COLO829 (cell line): ENCODE measurements at places on chromosomes 7 and 10.

- no peak for DNase-seq
These were observed 80.7 kb downstream of the MMRN2 start for GRCh38 chr10:86876748-86877147.

DNA sequence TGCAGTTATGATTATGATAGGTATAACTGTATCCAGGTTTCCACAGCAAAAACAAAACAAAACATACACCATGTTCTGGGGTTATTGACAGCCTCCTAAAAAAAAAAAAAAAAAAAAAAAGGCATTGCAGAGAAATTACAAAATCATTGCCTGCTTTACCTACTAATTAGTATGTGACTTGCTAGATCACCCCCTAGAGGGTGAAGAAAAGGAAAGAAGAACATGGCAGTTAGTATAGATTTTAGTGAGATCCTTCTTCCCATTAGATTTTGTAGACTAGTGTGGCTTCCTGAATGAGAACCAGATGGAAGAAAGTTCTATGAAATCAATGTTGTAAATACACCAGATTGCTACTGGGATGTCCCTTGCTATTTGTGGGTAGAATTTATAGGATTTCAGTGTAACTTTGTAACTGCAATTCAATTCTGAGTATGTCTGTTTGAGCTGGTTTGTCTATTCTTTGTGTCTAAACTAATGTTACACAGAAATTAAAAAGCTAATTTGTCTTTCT lies 24.0 kb upstream of the AGBL3 start:
- DNase-seq, result no peak

DNA sequence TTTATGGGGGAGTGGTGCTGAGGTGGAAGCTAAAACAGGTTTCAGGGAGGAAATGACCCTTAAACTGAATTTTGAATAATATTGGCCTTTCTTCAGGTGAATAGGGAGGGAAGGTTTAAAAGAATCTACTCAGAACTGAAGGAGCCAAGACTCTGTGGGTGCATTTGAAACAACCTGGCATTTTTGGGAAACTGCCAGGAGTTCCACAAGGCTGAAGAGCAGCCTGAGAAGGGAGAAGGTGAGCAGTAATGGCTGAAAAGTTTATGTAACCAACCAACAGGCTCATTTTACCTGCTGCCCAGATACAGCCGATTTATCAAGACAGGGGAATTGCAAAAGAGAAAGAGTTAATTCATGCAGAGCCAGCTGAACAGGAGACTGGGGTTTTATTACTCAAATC lies 4.0 kb upstream of the PANK1 start:
- no peak for DNase-seq

GRCh38 chr7:134692344-134692705 lies 45.7 kb downstream of the BPGM start:
- DNase-seq, result no peak

DNA sequence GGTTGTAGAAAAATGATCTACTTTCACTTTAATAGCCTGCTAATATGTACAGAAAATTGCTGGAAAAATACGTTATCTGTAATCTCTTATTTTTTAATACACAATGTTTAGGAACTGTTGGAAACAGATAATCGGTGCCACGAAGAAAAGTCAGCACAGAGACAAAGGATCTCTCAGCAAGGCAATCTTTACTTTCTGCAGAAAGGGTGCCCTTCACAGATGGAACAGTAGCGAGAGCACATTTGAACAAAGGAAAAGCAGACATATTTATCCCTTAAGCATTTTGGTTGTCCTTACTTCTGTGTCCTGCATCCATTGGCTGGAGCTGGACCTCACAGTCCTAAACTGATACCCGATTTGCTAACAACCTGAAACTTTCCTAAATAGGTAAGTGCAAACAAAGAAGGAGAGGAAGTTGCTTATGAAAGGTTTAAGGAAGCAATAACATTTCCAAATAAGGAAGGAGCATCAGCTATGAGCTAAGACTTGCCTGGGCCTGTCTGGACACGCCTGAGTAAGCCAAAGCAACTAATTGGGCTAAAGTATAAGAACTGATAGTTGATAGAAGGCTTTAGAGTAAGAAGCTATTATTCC lies 640.0 kb downstream of the SH2D4B start:
- DNase-seq, result no peak

DNA sequence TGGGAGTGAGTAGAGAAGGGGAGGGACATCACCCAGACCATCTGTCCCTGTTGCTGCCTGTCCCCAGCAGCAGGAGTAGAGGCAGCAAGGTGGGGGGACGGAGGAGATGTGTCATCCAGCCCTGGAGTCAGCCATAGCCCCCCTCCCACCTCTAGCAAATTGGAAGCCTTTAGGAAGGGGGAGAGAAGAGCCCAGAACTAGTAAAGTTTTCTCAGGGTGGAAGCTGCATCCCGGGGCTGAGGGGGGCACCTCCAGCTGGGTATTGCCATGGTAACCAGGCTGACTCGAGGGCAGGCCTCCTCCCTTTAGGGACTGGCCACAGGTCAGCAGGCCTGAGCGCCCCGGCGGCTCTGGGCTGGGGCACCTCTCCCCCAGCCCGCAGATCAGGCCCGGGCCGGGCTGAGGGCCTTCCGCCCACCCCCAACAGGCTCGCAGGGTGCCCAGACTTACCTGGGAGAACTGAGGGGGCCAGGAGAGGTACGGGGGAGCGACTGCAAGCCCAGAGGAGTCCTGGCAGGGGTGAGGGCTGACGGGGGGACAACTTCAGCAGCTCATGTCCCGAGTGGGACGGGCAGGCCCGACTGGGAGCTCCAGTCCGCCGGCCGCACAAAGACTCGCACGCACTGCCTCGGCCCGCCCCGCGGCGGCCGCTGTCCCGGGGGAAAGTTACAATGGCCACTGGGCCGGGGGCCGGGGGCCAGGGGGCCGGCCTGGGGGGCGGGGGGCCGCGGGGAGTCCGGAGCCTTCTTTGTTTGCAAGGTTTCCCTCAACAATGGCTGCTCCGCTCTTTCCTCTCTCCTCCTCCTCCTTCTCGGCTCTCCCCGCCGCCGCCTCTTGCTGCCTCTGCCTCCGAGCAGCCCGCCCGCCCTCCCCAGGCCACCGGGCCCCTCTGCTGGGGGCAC lies 6.0 kb downstream of the LDB1 start:
- no peak for DNase-seq

DNA sequence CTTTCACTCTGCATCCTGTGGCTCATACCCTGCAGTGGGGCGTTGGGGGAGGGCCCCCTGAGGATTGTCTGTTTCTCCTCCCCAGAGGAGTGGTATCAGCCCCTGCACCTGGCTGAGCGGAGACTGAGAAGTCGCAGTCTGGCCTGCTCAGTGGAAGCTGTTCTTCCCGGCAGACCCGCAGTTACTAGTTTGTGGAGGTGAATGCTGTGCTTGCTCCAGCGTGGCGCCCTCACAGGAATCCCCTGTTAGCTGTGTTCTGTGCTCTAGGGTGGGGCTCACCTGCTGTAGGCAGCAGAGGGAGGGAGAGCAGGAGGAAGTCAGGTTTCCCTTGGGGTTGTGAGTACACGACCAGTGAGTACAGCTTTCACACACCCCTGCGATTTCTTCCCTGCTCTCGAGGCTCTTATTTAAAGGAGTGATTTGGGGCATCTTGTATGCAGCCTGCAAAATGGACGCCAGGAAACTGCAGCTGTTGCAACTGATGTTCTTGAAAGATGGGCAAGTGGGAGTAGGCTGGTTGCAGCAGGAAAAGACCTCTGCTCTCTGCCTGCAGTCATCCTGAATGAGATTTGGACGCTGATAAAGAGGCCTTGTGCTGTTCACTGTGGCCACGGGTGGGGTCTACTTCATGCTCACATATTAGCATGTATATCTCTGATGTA lies 66.4 kb downstream of the HK1 start:
- no peak for DNase-seq

DNA sequence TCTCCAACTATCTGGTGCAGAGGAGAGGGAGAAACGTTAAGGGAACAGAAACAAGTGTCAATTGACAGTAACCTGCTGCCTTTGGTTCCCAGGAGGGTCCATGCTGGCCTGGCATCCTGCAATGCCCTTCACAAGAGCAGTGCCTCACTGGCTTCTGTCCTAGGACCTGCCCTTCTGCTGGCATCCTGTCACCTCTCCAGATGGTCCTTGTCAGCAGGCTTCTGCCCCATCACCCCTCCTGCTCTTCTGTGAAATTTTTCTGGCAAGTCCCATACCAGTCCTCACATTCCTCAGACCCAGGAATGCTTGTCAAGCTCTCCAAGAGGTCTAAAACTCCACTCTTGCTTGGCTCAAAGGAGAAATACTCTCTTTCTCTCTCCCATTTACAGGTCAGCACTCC lies 34.2 kb downstream of the C10orf67 start:
- no peak for DNase-seq

GRCh38 chr7:5636914-5637313 lies 144.5 kb downstream of the RNF216 start:
- DNase-seq, result peak; percentile 99
